ENCODE measurements at places on chromosomes 1 and 21. TPM values are rescaled to one million over a fixed set of nuclear protein-coding genes. Genes with fewer than 3 reads are reported as not detected.

The LRRC7 gene
- total RNA-seq = not detected

The PRDX1 gene
- total RNA-seq = 159 TPM

The TSPAN1 gene
- not detected for total RNA-seq

The EPHB2 gene
- 0.25 TPM for total RNA-seq

The ARHGEF16 gene
- not detected for total RNA-seq
